ENCODE measurements at places on chromosomes 12 and 14.

- no peak for DNase-seq
These were observed 14.4 kb downstream of the TRHDE start for GRCh38 chr12:72286526-72286925.

- no peak for DNase-seq
These were observed 1.4 kb downstream of the SGPP1 start for GRCh38 chr14:63726499-63726898.

- peak; percentile 62 for DNase-seq
These were observed 12.3 kb downstream of the EMP1 start for GRCh38 chr12:13208533-13209435.

DNA sequence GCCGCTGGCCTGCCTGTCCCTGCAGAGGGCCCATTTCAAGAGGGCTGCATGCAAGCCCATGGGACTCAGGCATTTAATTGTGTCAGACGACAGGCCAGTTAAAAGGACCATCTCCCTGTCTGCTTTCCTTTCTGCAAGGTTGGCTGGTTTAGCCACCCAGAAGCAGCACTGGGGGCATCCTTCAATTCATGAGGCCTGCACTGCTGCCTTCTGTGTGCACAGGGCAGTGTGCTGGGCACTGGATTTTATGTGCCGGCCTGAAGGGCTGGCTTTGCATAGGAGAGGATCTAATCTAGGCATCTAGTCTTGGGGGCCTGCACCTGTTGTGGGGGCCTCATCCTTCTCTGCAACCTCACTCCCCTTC is 114.1 kb upstream of the FKBP4 start:
- no peak for DNase-seq

GRCh38 chr12:98674841-98675240 is 29.8 kb downstream of the APAF1 start:
- DNase-seq: no peak

GRCh38 chr14:74548881-74549280 is 55.3 kb downstream of the ISCA2 start:
- DNase-seq: no peak

GRCh38 chr14:52706286-52706685 is 714 bp upstream of the PSMC6 start:
- DNase-seq: no peak

GRCh38 chr12:96400631-96401075 is 414 bp upstream of the CDK17 start:
- DNase-seq: no peak

DNA sequence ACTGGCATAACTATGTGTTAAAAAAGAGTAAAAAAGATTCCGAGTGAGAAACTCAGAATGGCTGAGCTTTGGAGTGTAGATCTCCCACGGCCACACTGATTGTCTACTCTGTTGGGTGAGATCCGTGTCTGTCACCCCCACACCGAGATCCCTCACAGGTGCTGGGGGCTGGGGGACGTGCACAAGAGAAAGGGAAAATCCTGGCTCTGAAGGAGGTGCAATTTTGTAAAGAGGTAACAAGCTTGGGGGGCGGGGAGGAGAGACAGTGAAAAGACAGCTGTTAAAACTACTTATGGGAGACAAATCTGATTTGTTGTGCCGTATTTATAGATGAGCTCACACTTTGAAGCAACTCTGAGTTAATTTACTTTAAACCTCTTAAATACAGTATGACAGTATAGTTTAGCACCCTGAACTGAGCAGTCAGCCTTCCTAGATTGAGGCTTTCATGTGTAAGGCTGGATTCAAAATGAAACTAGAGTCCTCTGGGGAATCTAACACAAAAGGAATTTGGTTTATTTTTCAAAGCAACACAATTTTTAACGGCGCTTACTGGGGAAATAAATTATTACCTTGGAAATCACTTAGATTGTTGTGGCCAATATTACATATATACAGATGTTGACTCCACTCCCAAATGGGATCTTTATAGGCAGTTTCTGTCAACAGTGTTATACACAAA is 167.4 kb upstream of the RGS6 start:
- no peak for DNase-seq

GRCh38 chr12:112126000-112126438 is 659 bp downstream of the TRAFD1 start:
- DNase-seq: peak; percentile 13

DNA sequence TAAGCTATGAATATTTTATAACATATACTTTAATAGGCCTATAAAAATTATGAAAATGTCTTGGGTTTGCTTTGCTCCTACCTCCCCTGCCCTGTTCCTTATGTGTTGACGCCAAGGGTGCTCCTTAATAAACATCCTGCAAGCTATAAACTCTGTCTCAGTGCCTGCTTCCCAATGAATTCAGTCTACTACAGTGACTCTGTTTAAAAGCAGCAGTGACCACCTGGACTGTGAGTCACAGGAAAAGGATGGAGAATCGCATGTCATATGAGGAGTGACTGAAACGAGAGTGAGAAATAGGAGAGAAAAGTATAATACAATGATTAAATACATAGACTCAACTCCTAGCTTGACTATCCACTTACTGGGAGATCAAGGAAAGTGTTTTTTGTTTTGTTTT is 41.1 kb upstream of the CFAP54 start:
- DNase-seq: no peak

GRCh38 chr12:123744836-123745235 is 17.3 kb upstream of the DNAH10 start:
- DNase-seq: no peak

GRCh38 chr12:30251546-30251945 is 444.1 kb downstream of the IPO8 start:
- DNase-seq: no peak

- no peak for DNase-seq
These were observed 14.7 kb downstream of the DLST start for GRCh38 chr14:74896400-74896799.

DNA sequence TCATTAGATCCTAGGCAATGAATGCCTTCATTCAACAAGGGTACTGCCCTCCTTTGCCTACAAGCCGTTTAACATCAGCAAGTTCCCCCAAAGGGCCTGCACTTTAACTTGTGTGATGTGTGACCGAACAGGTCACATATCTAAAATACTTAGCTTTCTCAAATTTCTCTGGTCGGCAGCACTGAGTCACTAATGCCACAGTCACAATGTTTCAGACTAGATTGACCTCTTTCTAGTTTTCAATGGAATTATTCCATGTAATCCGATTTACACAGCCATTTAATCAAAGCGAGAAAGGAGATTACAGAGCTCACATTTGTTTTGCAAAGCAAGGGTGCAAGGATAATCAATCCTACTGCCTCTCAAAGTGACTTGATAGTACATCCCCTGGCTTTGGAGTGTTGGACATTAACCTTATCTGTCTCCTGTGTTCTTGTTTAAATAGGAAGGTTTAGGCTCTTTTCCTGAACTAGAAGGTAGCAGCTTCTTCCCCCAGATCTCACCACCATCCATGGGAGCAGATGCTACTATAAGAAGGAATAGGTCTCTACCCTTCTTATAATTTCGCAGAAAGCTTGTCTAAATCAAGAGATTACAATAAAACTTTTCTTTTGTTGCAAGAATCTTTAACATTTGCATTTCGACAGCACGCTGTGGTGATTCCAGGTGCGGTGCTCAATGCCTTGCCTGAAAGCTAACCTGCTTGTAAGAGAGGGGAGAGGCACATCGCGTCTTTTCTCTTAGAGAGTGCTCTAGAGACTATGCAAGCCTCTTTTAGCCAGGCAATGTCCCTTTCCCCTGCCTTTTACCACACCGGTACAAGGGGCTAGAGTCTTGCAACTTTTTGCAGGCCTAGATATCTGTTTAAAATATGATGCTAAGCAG is 1.8 kb downstream of the KITLG start:
- peak; percentile 77 for DNase-seq

GRCh38 chr12:131826097-131826928 is 1.9 kb upstream of the MMP17 start:
- no peak for DNase-seq

DNA sequence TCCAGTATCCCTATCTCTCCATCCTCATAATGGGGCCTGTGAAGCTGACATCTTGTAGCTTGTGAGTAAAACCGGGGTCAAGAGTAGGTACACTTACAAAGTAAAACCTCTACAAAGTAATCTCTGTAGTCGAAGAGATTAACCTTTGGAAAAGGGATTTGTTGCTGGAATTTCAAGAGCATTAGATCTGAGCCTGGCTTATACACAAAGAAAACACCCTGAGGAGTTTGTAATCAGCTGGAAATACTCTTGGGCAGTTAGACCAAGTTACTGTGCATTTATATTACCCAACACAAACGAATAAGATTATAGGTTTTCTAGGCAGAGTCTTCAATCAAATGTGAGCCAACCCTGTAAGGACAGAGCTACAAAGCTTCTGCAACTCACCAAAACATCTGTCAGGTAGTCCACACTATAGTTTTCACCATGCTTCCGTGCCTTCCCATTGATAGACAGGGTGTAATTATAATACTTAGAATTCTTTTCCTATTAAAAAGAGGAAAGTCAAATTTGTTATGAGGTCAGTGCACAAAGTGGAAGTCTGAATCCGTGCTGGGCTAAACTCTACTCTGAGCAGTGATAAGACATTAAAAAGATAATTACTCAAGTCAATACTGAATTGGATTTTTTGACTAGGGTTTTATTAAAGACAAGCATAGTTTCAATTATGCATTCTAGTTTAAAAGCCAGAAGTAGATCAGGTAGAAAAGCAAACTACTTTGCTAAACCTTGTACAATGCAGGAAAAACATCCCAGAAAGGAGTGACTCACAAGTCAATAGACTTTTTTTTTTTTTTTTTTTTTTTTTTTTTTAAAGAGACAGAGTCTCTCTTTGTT is 14.6 kb downstream of the GNS start:
- DNase-seq: no peak

GRCh38 chr12:116236976-116237375 is 40.5 kb downstream of the MED13L start:
- no peak for DNase-seq

DNA sequence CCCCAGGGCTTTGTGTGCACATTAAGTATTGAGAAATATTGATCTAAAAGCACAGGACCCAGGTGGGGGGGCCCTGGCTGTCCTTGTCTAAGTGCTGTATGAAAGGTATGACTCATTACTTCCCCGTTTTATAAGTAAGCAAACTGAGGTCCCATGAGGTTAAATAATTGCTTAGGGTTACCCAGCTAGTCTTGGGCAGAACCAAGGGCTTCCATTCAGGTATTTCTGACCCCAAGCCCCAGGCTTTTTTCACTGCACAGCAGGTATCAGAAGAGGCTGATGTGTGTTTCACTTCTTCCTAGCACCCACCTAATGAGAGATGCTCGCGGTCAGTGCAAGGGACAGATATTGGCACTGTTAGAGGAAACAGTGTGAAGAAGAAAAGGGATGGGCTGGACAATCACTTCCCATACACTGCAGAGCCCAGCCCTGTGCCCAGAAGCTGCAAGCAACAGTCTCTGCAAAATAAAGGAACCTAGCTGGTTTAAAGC is 4.7 kb upstream of the TC2N start:
- no peak for DNase-seq

DNA sequence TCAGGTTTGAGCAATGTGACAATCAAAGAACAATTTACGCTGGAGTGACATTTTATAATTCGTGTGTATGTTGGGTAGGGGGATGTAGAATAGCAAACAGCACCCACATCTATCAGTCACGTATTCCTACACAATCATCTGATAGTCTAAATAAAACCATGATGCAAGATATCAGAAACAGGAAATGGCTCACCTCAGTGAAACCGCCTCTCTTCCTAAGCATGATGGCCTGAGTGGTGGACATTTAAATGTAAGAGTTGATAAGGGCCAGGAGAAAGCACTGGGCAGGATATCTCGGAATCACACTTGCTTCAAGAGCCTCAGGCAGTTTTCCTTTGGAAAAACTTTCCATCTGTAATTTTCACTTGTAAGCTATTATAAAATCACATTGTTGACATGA is 128.2 kb downstream of the GRIP1 start:
- no peak for DNase-seq

DNA sequence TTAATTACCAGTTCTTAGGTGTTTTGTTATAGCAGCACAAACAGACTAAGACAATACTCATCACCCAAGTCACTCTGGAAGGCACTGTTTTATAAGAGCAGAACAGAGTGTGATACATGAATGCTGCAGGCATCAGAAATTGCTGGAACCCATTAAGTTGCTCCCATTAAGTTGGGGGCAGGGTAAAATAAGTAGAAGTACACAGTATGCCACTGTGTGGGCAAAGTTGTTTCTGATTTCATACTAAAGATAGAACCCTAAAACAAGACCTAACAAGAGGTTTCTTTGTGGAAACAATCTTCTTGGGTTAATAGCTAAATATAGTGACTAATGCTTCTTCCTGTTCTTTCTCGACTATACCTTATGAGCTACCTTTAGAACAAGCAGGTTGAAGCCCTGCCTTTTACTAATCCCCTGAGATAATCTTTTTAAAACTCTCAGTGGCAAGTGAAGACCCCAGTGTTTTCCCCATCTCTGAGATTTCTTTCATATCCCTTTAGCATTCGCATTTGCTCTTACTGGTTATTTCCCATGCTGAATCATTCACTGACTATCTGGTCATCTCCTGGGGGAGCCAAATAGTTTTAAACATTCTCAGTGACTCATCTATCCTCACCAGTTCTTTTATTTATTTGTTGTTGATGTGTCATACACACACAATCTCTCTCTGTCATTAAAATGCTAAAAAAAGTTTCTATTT is 52.3 kb downstream of the SOCS2 start:
- DNase-seq: peak; percentile 30

DNA sequence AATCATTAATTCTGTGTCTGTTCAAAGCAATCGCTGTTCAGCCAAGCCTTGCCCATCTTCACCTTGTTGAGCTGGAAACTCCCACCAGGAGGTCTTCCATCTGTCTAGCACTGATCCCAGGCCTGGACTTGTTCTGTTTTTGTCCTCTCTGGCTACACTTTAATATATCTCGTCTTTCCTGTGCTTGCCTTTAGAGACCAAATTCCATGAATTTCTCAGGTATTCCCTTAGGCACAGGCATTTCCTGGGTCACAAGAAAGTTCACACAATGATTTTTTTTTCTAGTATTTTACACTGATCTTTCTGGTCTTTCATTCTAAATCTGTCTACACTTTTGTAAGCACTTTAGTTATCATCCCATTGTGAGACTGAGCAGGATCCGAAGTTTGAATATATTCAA is 116.4 kb upstream of the CCND2 start:
- no peak for DNase-seq

DNA sequence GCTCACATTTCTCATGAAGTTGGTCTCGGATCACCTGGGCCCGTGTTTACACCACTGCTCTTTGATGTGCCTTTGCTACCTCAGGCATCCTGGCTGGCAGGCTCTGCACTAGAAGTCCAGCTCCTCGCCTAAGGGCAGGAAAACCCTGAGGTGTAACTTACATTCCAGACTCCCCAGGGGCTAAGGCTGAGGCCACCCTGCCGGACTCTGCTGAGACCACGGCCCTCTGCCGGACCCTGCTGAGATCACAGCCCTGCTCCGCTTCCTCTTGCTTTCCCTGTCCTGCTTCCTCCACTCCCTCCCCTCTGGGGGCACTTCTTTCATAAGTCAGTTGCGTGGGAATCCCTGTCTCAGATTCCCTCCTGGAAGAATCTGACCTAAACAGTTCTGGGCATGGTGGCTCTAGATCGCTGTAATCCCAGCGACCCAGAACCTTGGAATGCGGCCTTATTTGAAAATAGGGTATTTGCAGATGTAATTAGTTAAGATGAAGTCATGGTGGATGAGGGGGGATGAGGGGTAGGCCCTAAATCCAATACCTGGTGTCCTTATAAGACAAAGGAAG is 17.2 kb downstream of the RILPL1 start:
- DNase-seq: no peak

GRCh38 chr12:51809193-51809592 is 39.3 kb downstream of the FIGNL2 start:
- no peak for DNase-seq

GRCh38 chr14:94466706-94467370 is 9.2 kb downstream of the SERPINA9 start:
- no peak for DNase-seq

- DNase-seq: no peak
These were observed 92.8 kb downstream of the OTOGL start for GRCh38 chr12:80192087-80192486.

- no peak for DNase-seq
These were observed 277.4 kb downstream of the PDZRN4 start for GRCh38 chr12:41465526-41465925.

Measured in HT-29 (cell line).